HFF-Myc (cell line): ENCODE measurements at places on chromosomes 5 and 9.

- DNase-seq = no peak
Measured at GRCh38 chr9:78238046-78239038, 2.5 kb downstream of the CEP78 start.

- peak; percentile 58 for DNase-seq
Measured at GRCh38 chr5:135332519-135333150, 66.4 kb downstream of the MACROH2A1 start.

GRCh38 chr5:78447775-78448424 lies 87.5 kb downstream of the SCAMP1 start:
- no peak for DNase-seq

DNA sequence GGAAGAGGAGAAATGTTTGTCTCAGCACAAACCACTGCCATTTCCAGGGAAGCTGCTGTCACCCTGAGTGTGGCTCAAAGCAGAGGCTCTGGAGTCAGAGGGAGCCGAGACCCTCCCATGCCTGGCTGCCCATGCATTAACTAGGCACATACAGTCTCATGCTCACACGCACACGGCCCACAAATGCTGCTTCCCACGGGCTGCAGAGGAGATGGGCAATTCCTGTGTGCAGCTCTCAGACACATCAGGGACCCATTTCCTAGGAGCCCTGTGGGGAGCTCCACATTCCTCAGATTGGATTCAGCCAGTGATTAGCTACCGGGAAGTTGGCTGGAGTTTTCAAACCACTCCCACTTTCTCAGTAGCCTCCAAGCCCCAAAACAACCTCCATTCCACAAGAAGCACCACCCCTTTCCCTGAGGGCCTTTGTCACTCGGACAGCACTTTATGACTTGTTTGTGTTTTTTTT lies 9.1 kb upstream of the PTGES start:
- DNase-seq = peak; percentile 71
